COR-L47 (cell line): ENCODE measurements at places on chromosomes 6 and 20.

GRCh38 chr6:165002358-165002757 lies 307.0 kb downstream of the C6orf118 start:
- DNase-seq, result no peak

DNA sequence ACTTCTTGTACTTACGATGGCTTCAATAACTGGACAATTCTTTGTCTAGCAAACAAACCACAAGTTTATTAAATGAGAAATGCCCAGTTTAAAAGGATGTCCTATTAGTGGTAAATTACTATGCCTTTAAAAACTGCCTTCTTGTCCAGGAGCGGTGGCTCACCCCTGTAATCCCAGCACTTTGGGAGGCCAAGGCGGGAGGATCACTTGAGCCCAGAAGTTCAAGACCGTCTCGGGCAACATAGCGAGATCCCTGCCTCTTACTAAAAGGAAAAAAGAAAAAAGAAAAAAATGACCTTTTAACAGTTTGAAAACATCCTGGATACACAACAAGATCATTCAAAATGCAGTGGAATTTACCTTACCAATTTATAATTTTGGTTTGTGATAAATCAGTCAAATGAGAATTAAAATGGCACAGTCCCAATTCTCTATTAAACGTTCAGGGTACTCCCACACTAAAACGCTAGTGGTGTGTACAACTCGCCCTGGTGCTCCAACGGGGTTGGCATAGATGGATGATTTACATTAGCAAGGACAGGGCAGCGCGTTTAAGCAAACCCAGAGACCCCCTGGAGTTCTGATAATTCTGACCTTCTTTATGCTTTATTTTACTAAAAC lies 2.3 kb downstream of the ZBTB2 start:
- no peak for DNase-seq

- DNase-seq, result no peak
These were observed 115.3 kb downstream of the RTN4IP1 start for GRCh38 chr6:106513808-106514582.

DNA sequence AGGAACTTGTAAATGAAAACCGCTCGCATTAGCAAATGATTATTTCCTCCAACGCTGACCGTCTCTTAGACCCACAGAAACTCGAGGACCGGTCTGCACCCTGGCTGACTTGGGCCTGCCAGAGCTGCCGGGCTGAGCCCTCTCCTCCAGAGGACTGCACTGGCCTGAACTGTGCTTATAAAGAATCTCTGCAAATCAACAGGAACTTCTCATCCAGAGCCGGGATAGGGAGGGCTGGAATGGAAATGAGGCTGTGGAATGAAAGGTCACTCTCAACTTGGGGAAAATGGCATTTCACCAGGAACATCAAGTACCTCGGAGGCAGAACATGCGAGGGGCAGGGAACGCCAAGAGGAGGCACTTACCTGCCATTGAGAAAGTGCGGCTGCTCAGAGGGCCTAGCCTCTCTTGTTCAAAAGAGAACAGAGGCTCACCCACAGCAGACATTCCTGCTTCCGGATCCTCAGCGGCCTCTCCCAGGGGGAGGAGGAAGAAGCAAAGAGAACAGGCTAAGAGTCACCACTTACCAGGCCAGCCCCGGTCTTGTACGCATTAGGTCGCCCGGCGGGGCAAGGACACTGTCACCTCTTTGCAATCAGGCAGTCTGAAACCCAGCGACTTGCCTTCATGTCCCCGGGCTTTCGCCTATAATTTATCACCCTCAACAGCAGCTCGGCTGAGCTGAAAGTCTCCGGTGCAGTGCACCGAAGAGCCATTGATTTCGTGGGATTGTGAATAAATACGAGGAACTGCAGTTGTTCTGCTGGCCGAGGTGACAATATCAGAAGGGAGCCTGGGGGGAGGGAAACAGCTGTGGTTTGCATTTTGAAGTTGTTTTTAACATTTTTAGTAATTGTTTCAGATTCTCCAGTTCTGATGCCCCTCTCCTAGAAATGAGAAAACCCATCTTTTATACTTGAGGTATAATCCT lies 37.6 kb downstream of the ZMYND8 start:
- DNase-seq, result no peak
